Fibroblast of lung (primary cell): ENCODE measurements at places on chromosomes 4 and X. TPM values are rescaled to one million over a fixed set of nuclear protein-coding genes. Genes with fewer than 3 reads are reported as not detected.

- no peak overlapping the region for H3K4me3 ChIP-seq
- H3K36me3 ChIP-seq: no peaks in the 10 kb centered on the region
- DNase-seq: no peak
- H3K4me1 ChIP-seq: no peaks in the 10 kb centered on the region
- no peaks in the 10 kb centered on the region for H3K27me3 ChIP-seq
- no peak overlapping the region for H3K27ac ChIP-seq
Measured at GRCh38 chrX:149283853-149284252, 221.3 kb downstream of the IDS start.

GRCh38 chr4:145302725-145303124 is 122.3 kb upstream of the OTUD4 start:
- no peak overlapping the region for H3K27ac ChIP-seq
- no peak overlapping the region for H3K4me3 ChIP-seq
- H3K36me3 ChIP-seq: no peaks in the 10 kb centered on the region
- H3K4me1 ChIP-seq: peaks cover 2% of the 10 kb centered on the region
- peaks cover 2% of the 10 kb centered on the region for H3K27me3 ChIP-seq

DNA sequence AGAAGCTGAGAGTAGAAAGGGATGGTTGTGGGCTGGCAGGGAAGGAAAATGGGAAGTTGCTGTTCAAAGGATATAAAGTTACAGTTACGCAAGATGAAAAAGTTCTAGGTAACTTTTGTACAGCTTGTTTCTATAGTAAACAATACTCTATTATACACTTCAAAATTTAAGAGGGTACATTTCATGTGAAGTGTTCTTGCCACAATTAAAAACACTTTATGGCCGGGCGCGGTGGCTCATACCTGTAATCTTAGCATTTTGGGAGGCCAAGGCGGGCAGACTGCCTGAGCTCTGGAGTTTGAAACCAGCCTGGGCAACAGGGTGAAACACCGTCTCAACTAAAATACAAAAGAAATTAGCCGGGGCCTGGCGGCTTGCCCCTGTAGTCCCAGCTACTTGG is 623.6 kb downstream of the STIM2 start:
- DNase-seq: no peak
- H3K27ac ChIP-seq: no peak overlapping the region
- no peaks in the 10 kb centered on the region for H3K36me3 ChIP-seq
- no peaks in the 10 kb centered on the region for H3K4me1 ChIP-seq
- no peak overlapping the region for H3K4me3 ChIP-seq

GRCh38 chr4:93855926-93856325 is 27.4 kb downstream of the ATOH1 start:
- H3K36me3 ChIP-seq: no peaks in the 10 kb centered on the region
- no peak overlapping the region for H3K27ac ChIP-seq
- no peaks in the 10 kb centered on the region for H3K27me3 ChIP-seq
- no peaks in the 10 kb centered on the region for H3K4me1 ChIP-seq
- DNase-seq: no peak

DNA sequence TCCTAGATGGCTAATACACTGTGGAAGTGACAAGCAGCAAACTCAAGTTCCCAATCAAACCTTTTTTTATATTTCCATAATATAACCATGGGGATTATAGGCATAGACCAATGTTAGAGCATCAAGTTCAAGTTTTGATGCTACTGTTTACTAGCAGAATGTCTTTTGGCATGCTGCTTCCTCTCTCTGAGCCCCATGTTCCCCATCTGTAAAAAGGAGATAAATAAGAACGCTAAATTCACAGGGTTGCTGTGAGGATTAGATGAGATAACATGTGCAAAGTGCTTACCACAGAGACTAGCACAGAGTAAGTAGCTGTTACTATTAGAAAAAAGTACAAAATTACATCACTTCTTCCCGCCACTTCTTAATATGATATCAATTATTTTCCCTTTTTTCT is 18.0 kb downstream of the MBNL3 start:
- no peak for DNase-seq
- H3K4me1 ChIP-seq: no peaks in the 10 kb centered on the region
- H3K4me3 ChIP-seq: no peak overlapping the region
- H3K27ac ChIP-seq: no peak overlapping the region

GRCh38 chr4:158590306-158590705 is 68.6 kb downstream of the RXFP1 start:
- no peak overlapping the region for H3K27ac ChIP-seq
- DNase-seq: no peak
- H3K36me3 ChIP-seq: no peaks in the 10 kb centered on the region
- H3K27me3 ChIP-seq: no peaks in the 10 kb centered on the region

Gene FOXR2
- not detected in 2 replicates for total RNA-seq

DNA sequence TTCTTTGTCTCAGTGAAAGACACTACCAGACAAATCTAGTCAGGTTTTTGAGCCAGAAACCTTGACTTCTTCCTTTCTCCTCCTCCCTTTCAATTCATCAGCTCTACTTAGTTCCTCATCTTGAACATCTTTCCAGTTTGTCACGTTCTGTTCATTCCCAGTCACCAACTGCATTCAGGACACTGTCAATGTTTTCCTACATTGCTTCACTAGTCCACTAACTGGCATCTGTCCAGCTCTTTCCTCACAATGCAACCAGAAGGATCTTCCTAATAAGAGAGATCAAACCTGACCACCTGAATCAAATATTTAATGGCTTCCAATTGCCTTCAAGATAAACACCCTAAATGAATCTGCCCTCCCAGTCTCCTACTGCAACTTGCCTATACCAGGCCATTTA is 52.5 kb downstream of the SYNPO2 start:
- no peak overlapping the region for H3K4me3 ChIP-seq
- H3K4me1 ChIP-seq: peaks cover 5% of the 10 kb centered on the region
- no peaks in the 10 kb centered on the region for H3K27me3 ChIP-seq
- H3K27ac ChIP-seq: no peak overlapping the region

- no peaks in the 10 kb centered on the region for H3K4me1 ChIP-seq
- H3K27me3 ChIP-seq: no peaks in the 10 kb centered on the region
- DNase-seq: no peak
- no peak overlapping the region for H3K4me3 ChIP-seq
- H3K27ac ChIP-seq: no peak overlapping the region
- H3K36me3 ChIP-seq: no peaks in the 10 kb centered on the region
Measured at GRCh38 chrX:143934542-143934941, 50.7 kb downstream of the UBE2NL start.

Gene USP17L5
- not detected in 2 replicates for total RNA-seq

Gene HAUS7
- 7.3 and 10.5 TPM in 2 replicates for total RNA-seq

Gene FATE1
- not detected in 2 replicates for total RNA-seq

GRCh38 chrX:111646515-111646914 is 34.5 kb upstream of the ALG13 start:
- H3K27ac ChIP-seq: no peak overlapping the region
- H3K36me3 ChIP-seq: no peaks in the 10 kb centered on the region
- H3K4me1 ChIP-seq: no peaks in the 10 kb centered on the region

- H3K27me3 ChIP-seq: no peaks in the 10 kb centered on the region
- H3K36me3 ChIP-seq: no peaks in the 10 kb centered on the region
- no peak overlapping the region for H3K27ac ChIP-seq
- no peak overlapping the region for H3K4me3 ChIP-seq
Measured at GRCh38 chr4:81601358-81601694, 129.6 kb upstream of the RASGEF1B start.

- H3K36me3 ChIP-seq: no peaks in the 10 kb centered on the region
- no peaks in the 10 kb centered on the region for H3K4me1 ChIP-seq
- H3K4me3 ChIP-seq: no peak within 1 kb of the TSS
- no peak for DNase-seq
- H3K27me3 ChIP-seq: no peaks in the 10 kb centered on the region
Measured at GRCh38 chrX:111270339-111270738, at the start of gene CAPN6. Gene CAPN6 (minus strand): TSS chrX:111270483. CDS start chrX:111263936, 6,547 bp downstream.

DNA sequence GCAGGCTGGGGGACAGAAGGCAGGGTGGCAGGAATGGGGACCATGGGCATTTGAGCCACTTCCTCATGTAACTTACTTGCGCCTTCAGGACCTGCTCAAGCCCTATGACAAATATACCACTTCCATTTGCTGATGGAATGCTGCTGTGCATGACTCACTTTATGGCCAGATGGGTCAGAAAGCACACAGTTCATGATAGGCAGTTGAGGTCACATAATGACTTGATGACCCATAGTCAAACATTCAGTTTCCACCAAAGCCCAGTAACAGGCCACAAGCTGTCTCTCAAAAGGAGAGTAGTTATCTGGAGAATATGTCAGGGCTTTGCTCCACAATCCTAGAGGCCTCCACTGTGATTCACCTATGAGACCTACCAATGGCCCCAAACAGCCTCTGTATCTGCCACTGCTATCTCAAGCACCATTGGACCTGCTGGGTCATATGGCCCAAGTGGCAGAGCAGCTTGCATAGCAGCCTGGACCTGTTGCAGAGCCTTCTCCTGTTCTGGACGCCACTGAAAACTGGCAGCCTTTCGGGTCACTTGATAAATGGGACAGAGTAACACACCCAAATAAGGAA is 5.3 kb upstream of the PAPSS1 start:
- no peak overlapping the region for H3K4me3 ChIP-seq
- no peak for DNase-seq
- H3K27ac ChIP-seq: no peak overlapping the region
- no peaks in the 10 kb centered on the region for H3K27me3 ChIP-seq

Gene PABPC1L2B
- not detected in 2 replicates for total RNA-seq

GRCh38 chrX:136453771-136454170 is 34.0 kb upstream of the BRS3 start:
- no peaks in the 10 kb centered on the region for H3K27me3 ChIP-seq
- H3K4me1 ChIP-seq: no peaks in the 10 kb centered on the region
- no peak overlapping the region for H3K4me3 ChIP-seq
- no peak for DNase-seq
- H3K36me3 ChIP-seq: no peaks in the 10 kb centered on the region
- H3K27ac ChIP-seq: no peak overlapping the region

GRCh38 chr4:177907736-177908424 is 465.6 kb upstream of the AGA start:
- no peaks in the 10 kb centered on the region for H3K27me3 ChIP-seq
- no peak overlapping the region for H3K27ac ChIP-seq
- no peak overlapping the region for H3K4me3 ChIP-seq
- H3K4me1 ChIP-seq: no peaks in the 10 kb centered on the region
- peak; percentile 8 for DNase-seq
- H3K36me3 ChIP-seq: no peaks in the 10 kb centered on the region

DNA sequence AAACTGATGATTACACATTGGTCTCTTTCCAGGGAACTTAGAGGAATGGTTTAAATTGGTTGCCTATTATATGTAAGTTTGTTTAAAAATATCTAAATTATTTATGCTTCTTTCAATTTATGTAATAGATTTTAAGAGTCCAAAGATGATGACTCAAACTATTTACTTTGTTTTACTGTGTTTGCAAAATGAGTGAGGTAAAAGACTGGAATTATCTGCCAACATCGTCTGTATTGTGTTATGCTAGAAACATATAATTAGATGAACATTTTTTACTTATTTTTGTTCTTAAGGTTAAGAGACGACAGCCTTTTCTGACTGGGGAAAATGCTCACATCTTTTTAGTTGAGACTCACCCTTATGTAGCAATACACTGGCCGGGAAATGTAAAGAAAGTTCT is 51.1 kb upstream of the SYTL5 start:
- no peak overlapping the region for H3K4me3 ChIP-seq
- no peaks in the 10 kb centered on the region for H3K36me3 ChIP-seq
- no peak for DNase-seq
- no peaks in the 10 kb centered on the region for H3K27me3 ChIP-seq
- no peak overlapping the region for H3K27ac ChIP-seq

DNA sequence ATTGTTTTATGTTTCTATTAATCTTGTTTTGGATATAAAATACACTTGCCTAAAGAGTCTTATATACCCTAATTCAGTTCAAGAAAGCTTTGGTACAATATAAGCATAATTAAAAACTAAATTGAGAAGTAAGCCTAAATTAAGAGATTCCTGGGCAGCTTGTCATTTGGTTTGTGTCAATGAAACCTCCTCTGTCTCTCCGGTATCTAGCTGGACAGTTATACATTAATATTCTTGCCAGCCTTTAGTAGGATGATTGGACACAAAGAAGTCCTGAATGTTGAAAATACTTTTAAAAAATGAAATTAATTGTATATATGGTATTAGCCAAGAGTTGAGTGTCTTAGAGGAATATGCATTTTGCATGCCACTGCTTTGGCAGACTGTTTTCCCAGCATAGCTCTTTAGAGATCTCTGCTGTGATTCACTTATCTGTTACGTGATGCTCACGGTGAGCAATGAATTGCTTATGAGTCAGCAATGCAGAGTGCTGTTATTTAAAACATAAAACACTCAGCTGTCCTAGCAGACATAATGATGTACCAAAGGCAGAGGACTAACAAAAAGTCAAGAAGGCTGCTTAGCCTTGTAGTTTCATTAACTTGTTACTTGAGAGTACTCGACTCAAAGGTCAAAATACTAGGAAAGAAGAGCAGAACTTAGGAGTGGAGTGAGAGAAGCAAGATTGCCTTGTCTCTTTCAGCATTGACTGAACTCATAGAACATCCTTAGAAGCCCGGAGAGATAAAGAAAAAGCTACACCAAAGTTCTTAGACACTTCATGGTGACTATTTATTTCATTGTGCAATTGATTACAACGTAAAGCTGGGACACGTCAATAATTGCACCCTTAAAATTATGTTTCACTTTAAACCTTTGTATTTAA is 1296.1 kb upstream of the PCDH7 start:
- H3K27me3 ChIP-seq: no peaks in the 10 kb centered on the region
- no peaks in the 10 kb centered on the region for H3K4me1 ChIP-seq
- DNase-seq: peak; percentile 85
- no peak overlapping the region for H3K27ac ChIP-seq
- no peaks in the 10 kb centered on the region for H3K36me3 ChIP-seq

Gene FRMPD4
- 0.50 and 0.77 TPM in 2 replicates for total RNA-seq

GRCh38 chr4:47444031-47444430 is 19.5 kb downstream of the COMMD8 start:
- no peak for DNase-seq
- H3K36me3 ChIP-seq: no peaks in the 10 kb centered on the region
- H3K4me3 ChIP-seq: no peak overlapping the region
- H3K27me3 ChIP-seq: no peaks in the 10 kb centered on the region
- no peak overlapping the region for H3K27ac ChIP-seq

- peak; percentile 76 for DNase-seq
- no peaks in the 10 kb centered on the region for H3K36me3 ChIP-seq
- H3K4me1 ChIP-seq: peaks cover 3% of the 10 kb centered on the region
- no peak overlapping the region for H3K27ac ChIP-seq
- no peaks in the 10 kb centered on the region for H3K27me3 ChIP-seq
- H3K4me3 ChIP-seq: no peak overlapping the region
Measured at GRCh38 chr4:52588771-52589591, 70.1 kb downstream of the USP46 start.

Gene ZCCHC12
- under 0.01 TPM in 1 of 2 replicates, not detected in the other for total RNA-seq

Gene CDKL2
- 1.8 and 2.3 TPM in 2 replicates for total RNA-seq

DNA sequence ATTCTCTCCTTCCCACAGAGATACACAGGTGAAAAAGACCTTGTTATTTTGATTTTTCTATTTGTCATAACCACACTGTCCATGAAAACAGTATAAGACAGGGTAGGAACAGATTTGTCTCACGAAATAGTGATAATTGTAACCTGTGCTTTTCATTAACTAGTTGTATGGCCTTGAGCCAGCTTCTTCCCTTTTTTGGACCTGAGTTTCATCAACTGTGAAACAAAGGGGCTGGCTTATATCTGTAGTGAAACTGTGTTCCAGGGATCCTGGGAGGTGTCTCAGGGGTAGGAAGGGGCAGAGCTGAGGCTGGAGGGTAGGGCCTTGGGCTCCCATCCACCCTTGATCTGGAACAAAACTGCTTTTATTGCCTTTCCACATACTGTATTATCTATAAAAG is 50.9 kb downstream of the MED28 start:
- no peak for DNase-seq
- H3K27me3 ChIP-seq: peaks cover 2% of the 10 kb centered on the region
- no peak overlapping the region for H3K27ac ChIP-seq
- H3K36me3 ChIP-seq: no peaks in the 10 kb centered on the region

Gene HHIP
- total RNA-seq: under 0.01 TPM in 2 replicates
